Common myeloid progenitor, CD34-positive (primary cell): ENCODE measurements at places on chromosomes 3 and 15.

GRCh38 chr3:43287500-43287873 is 1.1 kb downstream of the SNRK start:
- no peaks in the 10 kb centered on the region for H3K27me3 ChIP-seq
- H3K4me3 ChIP-seq, result peak overlapping the region; percentile 89
- peak overlapping the region; percentile 62 for H3K27ac ChIP-seq
- no peak for DNase-seq
- H3K4me1 ChIP-seq, result peaks cover 35% of the 10 kb centered on the region

GRCh38 chr3:15332405-15333098 is at the start of gene SH3BP5:
Gene SH3BP5 (minus strand): TSS chr3:15332586. CDS start chr3:15332408, 178 bp downstream.
- no peak within 1 kb of the TSS for H3K27ac ChIP-seq
- no peaks in the 10 kb centered on the region for H3K36me3 ChIP-seq
- peak; percentile 74 for DNase-seq
- H3K27me3 ChIP-seq, result peaks cover 7% of the 10 kb centered on the region

DNA sequence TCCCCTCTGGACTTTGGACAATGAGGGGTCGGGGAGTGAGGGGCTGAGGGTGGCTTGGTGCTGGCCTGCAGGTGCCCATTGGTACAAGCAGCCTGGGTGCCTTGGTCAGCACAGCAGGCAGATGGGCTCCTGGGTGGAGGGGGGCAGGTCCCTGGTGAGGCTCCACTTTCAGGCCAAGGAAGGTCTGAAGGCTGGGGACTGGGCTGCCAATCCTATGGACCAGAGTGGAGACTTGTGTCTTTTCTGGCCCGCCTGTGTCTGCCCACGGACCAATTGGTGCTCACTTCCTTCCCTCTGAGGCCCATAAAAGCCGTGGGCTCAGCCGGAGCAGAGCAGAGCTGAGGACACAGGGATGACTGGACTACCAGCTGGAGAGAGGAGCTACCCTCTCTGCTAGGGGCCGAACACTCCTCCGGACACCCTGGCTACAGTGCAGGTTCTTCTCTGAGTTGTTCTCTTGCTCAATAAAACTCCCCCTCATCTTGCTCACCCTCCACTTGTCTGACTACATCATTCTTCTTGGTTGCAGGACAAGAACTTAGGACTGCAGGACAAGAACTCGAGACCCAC is 31.9 kb upstream of the IREB2 start:
- H3K4me1 ChIP-seq, result no peaks in the 10 kb centered on the region
- no peaks in the 10 kb centered on the region for H3K36me3 ChIP-seq
- no peak for DNase-seq
- H3K27ac ChIP-seq, result no peak overlapping the region
- no peak overlapping the region for H3K4me3 ChIP-seq

DNA sequence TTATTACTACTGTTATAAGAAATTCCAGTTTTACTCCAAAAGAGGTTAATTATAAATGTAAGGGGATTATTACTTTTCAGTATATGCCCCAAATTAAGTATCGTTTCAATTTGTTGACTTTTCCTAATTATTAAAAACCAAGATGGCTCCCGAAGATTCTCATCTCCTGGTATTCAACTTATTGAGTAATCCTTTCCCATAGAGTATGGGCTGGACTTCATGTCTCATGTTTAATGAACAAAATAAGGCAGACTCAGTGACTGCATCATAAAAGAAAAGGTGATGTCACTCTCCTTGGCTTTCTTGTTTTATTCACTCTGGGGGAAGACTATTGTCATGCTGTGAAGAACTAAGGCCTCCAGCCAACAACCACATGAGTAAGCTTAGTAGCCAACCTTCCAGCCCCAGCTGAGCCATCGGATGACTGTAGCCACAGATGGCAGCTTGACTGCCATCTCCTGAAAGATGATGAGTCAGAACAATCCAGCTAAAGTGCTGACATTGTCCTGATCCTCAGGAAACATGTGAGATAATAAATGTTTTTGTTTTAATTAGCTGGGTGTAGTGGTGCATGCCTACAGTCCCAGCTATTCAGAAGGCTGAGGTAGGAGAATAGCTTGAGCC is 17.3 kb downstream of the IGF2BP2 start:
- peaks cover 6% of the 10 kb centered on the region for H3K4me1 ChIP-seq
- no peak overlapping the region for H3K27ac ChIP-seq
- no peaks in the 10 kb centered on the region for H3K27me3 ChIP-seq
- no peak overlapping the region for H3K4me3 ChIP-seq

- H3K4me3 ChIP-seq, result peak overlapping the region; percentile 90
- no peak for DNase-seq
- H3K4me1 ChIP-seq, result peaks cover 1% of the 10 kb centered on the region
Measured at GRCh38 chr3:119322021-119322834, 28.0 kb downstream of the ARHGAP31 start.

DNA sequence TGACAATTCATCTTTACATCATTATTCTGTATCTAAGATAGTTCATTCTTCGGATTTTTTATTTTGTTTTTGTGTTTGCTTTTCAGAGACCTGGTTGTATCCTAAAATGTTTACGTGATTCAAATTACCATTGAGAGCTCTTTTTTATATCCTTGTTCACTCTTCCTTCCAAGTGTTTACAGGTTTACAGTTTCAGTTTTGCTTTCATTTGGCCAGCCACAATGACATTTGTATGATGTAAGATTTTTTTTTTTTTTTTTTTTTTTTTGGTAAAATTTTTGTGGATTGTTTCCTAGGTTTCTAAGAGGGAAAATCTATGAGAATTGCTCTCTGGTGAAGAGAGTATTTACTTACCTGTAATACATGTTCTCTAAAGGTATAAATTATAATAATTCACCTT is 55.0 kb downstream of the SETD5 start:
- peak; percentile 58 for DNase-seq
- H3K36me3 ChIP-seq, result peaks cover 63% of the 10 kb centered on the region
- no peak overlapping the region for H3K27ac ChIP-seq
- H3K4me1 ChIP-seq, result no peaks in the 10 kb centered on the region
- H3K4me3 ChIP-seq, result no peak overlapping the region

- DNase-seq, result no peak
- H3K4me3 ChIP-seq, result no peak overlapping the region
- peaks cover 29% of the 10 kb centered on the region for H3K36me3 ChIP-seq
- no peak overlapping the region for H3K27ac ChIP-seq
- no peaks in the 10 kb centered on the region for H3K27me3 ChIP-seq
Measured at GRCh38 chr3:38142959-38143358, 4.5 kb downstream of the MYD88 start.

GRCh38 chr15:83602021-83602420 is 51.9 kb upstream of the ADAMTSL3 start:
- H3K4me3 ChIP-seq, result no peak overlapping the region
- no peaks in the 10 kb centered on the region for H3K36me3 ChIP-seq
- DNase-seq, result no peak
- no peaks in the 10 kb centered on the region for H3K4me1 ChIP-seq
- no peaks in the 10 kb centered on the region for H3K27me3 ChIP-seq

DNA sequence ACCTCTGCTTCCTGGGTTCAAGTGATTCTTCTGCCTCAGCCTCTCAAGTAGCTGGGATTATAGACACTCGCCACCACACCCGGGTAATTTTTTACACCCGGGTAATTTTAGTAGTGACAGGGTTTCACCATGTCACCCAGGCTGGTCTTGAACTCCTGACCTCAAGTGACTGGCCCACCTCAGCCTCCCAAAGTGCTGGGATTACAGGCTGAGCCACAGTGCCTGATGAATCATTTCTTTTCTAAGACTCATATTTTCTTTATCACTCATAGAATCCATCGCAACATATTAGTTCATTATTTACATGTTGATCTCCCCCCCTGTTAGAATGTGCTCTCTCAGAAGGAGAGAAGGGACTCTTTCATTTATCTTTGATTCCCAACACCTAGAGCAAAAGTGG is 109.5 kb upstream of the PTPRG start:
- no peaks in the 10 kb centered on the region for H3K36me3 ChIP-seq
- no peak overlapping the region for H3K4me3 ChIP-seq
- H3K27me3 ChIP-seq, result no peaks in the 10 kb centered on the region
- DNase-seq, result no peak

- no peak overlapping the region for H3K4me3 ChIP-seq
- H3K4me1 ChIP-seq, result no peaks in the 10 kb centered on the region
- DNase-seq, result no peak
- no peak overlapping the region for H3K27ac ChIP-seq
Measured at GRCh38 chr3:114411190-114411668, 117.4 kb downstream of the TIGIT start.

DNA sequence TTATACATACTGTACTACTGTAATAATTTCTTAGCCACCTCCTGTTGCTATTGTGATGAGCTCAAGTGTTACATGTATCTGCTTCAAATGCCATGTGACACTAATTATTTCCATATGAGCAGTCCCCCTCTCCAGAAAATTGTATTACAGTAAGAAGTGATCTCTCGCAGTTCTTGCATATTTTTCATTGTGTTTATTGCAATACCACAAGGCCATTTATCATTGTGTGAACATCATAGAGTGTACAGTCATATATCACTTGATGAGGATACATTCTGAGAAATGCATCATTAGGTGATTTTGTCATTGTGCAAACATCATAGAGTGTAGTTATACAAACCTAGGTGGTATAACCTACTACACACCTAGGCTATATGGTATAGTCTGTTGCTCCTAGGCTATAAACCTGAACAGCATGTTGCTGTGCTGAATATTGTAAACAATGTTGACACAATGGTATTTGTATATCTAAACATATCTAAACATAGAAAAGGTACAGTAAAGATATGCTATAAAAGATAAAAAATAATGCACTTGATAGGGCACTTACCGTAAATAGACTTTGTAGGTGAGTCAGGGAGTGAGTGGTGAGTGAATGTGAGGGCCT is 189.6 kb upstream of the MLF1 start:
- no peak for DNase-seq
- no peaks in the 10 kb centered on the region for H3K36me3 ChIP-seq
- H3K4me1 ChIP-seq, result no peaks in the 10 kb centered on the region
- H3K27me3 ChIP-seq, result no peaks in the 10 kb centered on the region

GRCh38 chr3:9146367-9147071 is 102.9 kb downstream of the SRGAP3 start:
- H3K4me3 ChIP-seq, result no peak overlapping the region
- no peak for DNase-seq
- no peaks in the 10 kb centered on the region for H3K36me3 ChIP-seq
- H3K27ac ChIP-seq, result no peak overlapping the region
- no peaks in the 10 kb centered on the region for H3K27me3 ChIP-seq

GRCh38 chr3:127612966-127613365 is 14.8 kb downstream of the MCM2 start:
- H3K4me3 ChIP-seq, result no peak overlapping the region
- no peaks in the 10 kb centered on the region for H3K27me3 ChIP-seq
- DNase-seq, result no peak
- H3K27ac ChIP-seq, result no peak overlapping the region
- H3K36me3 ChIP-seq, result peaks cover 89% of the 10 kb centered on the region

GRCh38 chr3:123880998-123881561 is 3.1 kb downstream of the MYLK start:
- no peak overlapping the region for H3K4me3 ChIP-seq
- DNase-seq, result peak; percentile 20
- peaks cover 13% of the 10 kb centered on the region for H3K27me3 ChIP-seq
- H3K36me3 ChIP-seq, result no peaks in the 10 kb centered on the region

- no peak overlapping the region for H3K4me3 ChIP-seq
- no peaks in the 10 kb centered on the region for H3K27me3 ChIP-seq
- peaks cover 25% of the 10 kb centered on the region for H3K4me1 ChIP-seq
Measured at GRCh38 chr3:139123377-139124095, 78.8 kb upstream of the PRR23C start.

DNA sequence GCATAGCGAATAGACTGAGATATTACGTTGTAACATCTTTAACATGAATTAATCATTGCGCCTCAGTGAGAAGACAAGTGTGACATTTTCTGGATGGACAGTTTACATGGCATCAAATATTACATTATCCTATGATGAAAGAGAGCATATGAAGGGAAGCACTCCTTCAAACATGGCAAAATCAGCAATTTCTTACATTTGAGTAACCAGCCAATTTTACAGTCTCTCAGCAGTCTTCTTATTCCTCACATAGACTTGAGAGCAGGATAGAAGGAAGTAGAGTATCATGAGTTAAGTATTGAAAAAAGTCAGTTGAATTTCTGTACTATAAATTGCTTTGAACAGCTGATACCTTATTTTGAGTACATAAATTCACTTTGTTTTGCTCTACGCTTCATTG is 38.9 kb downstream of the FANCI start:
- H3K4me1 ChIP-seq, result no peaks in the 10 kb centered on the region
- no peak for DNase-seq

GRCh38 chr15:101124731-101125451 is 127.0 kb downstream of the CHSY1 start:
- DNase-seq, result peak; percentile 68
- peaks cover 87% of the 10 kb centered on the region for H3K4me1 ChIP-seq
- H3K27ac ChIP-seq, result no peak overlapping the region
- H3K36me3 ChIP-seq, result no peaks in the 10 kb centered on the region

- DNase-seq, result no peak
- H3K27me3 ChIP-seq, result no peaks in the 10 kb centered on the region
- H3K4me1 ChIP-seq, result no peaks in the 10 kb centered on the region
- H3K27ac ChIP-seq, result no peak overlapping the region
- H3K4me3 ChIP-seq, result no peak overlapping the region
- peaks cover 9% of the 10 kb centered on the region for H3K36me3 ChIP-seq
Measured at GRCh38 chr3:184148076-184148475, 7.1 kb upstream of the DVL3 start.

DNA sequence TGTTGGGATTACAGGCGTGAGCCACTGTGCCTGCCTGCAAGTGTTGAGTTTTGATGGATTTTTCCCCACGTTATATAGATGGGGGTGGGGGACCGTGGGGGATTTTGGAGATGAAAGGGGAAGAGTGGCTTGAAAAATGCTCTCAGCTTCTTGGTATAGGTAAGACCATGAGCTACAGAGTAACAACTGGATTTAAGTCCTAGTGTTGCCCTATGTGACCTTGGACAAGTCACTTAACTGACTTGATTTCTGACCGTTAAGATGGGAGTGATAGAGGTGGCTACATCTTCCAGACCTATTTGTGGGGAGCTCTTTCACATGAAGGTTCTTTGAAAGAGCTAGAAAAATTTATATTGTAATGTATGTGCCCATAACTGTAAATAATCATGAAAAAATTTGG is 13.3 kb downstream of the TRIM71 start:
- H3K4me1 ChIP-seq, result peaks cover 50% of the 10 kb centered on the region
- no peaks in the 10 kb centered on the region for H3K27me3 ChIP-seq
- H3K36me3 ChIP-seq, result no peaks in the 10 kb centered on the region
- DNase-seq, result no peak
- H3K27ac ChIP-seq, result no peak overlapping the region

DNA sequence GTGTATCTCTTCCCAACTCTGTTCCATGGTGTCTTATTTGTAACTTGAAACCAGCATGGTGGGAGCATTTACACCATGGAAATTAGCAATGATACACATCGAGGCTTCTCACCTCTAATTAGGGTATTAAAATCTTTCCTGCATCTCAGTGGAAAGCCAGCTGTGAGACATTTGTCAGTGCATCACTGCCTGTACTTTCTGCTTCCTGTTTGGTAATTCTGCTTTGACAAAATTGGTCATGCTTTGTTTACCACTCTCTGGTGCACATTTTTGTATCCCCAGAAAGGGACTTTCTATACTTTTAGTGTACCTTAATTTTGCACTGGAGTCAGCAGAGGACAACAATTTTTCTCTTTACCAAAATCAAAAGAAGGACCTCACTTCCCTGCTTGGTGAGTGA is 402.1 kb downstream of the PDCD6IP start:
- no peaks in the 10 kb centered on the region for H3K36me3 ChIP-seq
- H3K27ac ChIP-seq, result no peak overlapping the region
- H3K4me3 ChIP-seq, result no peak overlapping the region
- H3K27me3 ChIP-seq, result no peaks in the 10 kb centered on the region
